Stimulated activated CD4-positive, alpha-beta T cell treated with anti-CD3 and anti-CD28 coated beads, Interleukin-1b, Interleukin-23, amount 100 ng/mL, for 1 hour (primary cell): ENCODE measurements at places on chromosomes 1 and 21.

- no peak for DNase-seq
Observed at GRCh38 chr1:154536570-154536969, 21.9 kb downstream of the UBE2Q1 start.

DNA sequence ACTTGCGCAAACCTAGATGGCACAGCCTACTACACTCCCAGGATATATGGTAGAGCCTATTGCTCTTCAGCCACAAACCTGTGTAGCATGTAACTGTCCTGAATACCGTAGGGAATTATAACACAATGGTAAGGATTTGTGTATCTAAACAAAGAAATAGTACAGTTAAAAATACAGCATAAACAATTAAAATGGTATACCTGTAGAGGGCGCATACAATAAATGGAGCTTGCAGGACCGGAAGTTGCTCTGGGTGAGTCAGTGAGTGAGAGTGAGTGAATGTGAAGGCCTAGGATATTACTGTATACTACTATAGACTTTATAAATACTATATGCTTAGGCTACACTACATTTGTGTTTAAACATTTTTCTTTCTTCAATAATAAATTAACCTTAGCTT is 99.3 kb downstream of the PLD5 start:
- no peak for DNase-seq

DNA sequence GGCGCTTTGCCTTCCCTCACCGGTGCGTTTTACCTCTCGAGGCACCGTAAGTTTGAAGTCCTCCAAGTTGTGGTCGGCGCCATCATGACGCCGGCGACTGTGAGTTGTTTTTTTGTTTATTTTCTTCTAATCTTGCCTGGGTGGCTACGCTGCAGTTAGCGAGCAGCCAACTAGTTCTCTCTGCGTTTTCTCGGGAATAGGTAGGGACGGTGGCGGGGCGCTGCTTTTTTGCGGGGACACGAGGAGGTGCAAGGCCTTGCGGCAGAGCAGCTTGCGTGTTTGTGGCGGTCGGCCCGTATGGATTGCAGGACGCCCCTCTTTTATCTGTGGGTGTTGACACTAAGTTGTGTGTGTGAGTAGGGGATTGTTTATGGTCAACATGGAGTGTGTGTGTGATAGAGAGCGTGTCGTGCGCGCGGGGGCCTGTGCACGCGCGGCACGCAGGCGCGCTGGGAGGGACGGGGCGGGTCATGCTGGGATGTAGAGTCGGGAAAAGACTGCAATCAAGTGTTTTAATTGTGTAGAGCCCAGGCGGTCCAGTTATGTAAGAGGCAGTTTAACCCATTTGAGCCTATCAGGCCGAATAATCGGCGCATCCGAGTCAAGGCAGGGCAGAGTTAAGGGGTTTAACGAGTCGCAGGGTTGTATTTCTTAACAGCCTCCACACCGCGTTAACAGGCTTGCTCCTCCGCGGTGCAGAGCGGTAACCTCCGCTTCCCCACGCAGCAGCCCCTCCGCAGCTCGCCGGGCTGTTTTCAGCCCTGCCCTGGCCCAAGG is 1.2 kb upstream of the NEGR1 start:
- no peak for DNase-seq

DNA sequence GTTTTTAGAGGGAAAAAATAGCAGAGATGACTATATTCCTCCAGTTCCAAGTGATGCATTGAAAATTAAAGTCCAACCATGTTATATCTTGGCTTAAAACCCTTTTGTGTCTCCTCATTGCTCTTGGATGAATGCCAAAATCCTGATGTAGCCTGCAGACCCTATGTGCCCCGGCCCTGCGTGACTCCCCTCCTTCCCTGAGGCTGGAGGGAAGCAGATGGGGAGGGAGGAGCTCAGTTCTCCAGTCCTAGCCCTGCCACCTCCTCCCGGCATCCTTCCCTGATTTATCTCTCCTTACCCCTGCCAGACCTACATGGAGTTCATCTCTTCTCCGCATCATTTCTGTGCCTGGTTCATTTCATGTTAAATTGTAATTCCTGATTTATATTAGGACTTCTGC is 397.4 kb downstream of the PTPRU start:
- no peak for DNase-seq

DNA sequence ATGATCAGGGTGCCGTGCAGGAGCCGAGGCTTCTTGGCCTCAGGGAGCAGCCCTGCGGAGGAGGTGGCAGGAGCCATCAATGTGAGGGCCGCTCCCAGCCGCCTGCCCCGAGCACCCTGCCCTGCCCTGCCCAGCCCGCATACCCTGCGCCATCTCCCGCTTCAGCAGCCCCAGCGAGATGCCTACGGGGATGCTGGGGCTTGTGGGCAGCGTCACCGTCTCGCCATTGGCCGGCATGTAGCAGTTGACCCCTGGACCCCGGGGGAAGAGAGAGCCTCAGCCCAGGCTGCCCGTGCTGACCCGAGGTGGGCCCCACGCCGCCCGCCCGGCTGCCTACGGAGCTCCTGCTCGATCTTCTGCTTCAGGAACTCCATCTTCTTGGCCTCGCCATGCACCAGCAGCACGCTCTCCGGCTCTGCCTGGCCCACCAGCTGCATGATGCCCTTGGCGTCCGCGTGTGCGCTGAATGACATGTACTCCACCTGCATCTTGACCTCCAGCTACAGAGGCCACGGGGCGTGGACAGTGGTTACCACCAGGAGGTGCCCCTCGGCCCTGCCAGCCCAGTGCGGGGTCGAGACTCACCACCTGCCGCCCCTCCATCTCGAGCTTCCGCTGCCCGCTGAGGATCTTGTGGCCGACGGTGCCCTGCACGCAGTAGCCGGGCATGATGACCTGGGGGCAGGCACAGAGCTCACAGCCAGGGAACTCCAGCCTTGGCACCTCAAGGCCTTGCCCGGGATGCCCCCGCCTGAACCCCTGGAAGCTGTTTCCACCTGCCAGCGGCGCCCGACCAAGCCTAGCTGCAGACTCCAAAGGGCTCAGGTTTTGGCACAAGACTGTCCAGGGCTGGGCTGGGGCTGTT is 4.3 kb downstream of the PUSL1 start:
- DNase-seq: no peak

DNA sequence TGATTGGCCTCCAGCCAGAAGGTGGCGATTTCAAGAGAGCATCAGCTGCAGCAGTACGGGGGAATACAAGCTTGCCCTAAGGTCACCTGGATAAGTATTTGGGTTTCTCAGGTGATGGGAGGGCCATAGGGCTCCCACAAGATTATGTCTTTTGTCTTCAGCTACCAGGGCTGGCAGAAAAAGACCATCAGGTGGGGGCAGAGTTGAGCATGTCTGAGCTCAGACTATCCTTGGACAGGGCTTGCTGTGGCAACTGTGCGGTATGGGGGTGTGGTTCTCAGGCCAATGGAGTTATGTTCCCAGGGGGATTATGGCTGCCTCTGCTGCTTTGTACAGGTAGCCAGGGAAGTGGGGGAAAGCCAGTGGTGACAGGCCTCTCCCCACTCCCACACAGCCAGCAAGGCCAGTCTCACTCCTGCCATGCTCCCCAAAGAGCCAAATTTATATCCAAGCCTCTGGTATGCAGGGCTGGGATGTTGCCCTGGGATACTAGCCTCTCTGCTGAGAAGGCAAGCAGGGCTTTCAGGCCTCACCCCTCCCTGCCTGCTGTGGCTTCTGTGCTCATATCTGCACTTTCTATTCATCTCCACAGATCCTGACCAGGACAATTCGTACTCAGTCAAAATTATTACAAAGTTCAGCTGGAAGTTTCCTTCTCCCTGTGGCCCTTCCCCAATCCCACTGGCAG is 26.6 kb upstream of the CD84 start:
- no peak for DNase-seq

DNA sequence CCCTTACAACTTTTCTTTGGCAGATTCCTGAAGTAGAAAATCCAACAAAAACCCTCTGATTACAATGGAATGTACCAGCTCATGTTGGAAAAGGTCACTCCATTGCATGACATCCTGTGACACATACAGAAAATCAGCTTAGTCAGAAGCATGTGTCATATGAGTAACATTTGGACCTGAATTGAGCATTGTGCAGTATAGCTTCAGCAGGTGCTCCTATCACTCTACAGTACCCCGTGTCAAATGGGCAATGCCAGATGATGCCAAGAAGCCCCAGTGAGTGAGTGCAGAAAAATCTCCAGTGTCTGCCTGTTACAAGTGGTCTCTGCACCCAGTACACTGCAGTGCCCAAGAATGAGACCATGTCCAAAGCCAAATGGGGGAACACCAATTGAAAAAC is 129.7 kb upstream of the RUNX1 start:
- DNase-seq: no peak

DNA sequence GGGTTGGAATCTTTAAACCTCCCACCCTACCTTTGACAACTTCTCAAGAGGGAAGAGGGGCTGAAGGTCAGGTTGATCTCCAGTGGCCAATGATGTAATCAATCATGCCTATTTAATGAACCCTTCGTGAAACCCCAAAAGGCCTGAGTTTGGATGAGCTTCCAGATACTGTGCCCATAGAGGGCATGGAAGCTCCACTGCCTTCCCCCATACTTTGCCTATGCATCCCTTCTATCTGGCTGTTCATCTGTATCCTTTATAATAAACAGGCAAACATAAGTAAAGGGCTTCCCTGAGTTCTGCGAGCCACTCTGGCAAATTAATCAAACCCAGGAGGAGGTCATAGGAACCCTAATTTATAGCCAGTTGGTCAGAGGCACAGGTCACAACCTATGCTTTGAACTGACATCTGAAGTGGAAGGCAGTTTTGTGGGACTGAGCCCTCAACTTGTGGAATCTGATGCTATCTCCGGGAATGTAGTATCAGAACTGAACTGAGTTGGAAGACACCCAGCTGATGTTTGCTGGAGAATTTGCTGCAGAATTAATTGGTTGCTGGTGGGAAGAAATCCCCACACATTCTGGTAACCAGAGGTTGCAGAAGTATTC is 24.8 kb downstream of the S100A10 start:
- DNase-seq: no peak

- DNase-seq: no peak
Observed at GRCh38 chr21:14686466-14687267, 140.6 kb upstream of the SAMSN1 start.
